ENCODE measurements at places on chromosomes 6 and 20. TPM values are rescaled to one million over a fixed set of nuclear protein-coding genes. Genes with fewer than 3 reads are reported as not detected.

Gene KCNQ2
- not detected for total RNA-seq

Gene SIRPB2
- total RNA-seq = not detected

Gene PLTP
- total RNA-seq = not detected

Gene FLRT3
- not detected for total RNA-seq
